ENCODE measurements at places on chromosomes 5 and 9. TPM values are rescaled to one million over a fixed set of nuclear protein-coding genes. Genes with fewer than 3 reads are reported as not detected.
A peak's percentile ranks its signal among the peaks of the same experiment; 100 is the strongest.

PRRT1B gene
- total RNA-seq = not detected

NMUR2 gene
- not detected for total RNA-seq

CRB2 gene
- not detected for total RNA-seq

EGFLAM gene
- total RNA-seq = 0.72 TPM

SOHLH1 gene
- total RNA-seq = 0.71 TPM

PAX5 gene
- total RNA-seq = 0.02 TPM

UQCRQ gene
- 72.5 TPM for total RNA-seq

GRCh38 chr9:26158631-26159150 is 480.4 kb upstream of the TUSC1 start:
- DNase-seq = no peak

DNA sequence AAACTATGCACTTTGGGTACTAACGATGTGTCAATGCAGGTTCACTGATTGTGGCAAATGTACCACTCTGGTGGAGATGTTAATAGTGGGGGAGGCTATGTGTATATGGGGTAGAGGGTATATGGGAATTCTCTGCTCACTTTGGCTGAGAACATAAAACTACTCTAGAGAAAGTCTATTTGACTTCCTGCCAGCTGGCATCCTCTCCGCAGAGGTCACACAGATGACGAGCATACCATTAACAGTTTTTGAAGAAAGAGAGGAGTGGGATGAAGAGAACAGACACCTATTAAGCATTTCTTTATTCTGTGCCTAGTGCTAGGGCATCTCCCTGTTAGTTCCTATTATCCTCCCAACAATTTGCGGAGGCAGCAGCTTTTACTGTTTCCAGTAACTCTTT is 58.4 kb upstream of the TRIM32 start:
- no peak for DNase-seq

GRCh38 chr5:53937467-53937866 is 372.9 kb downstream of the ARL15 start:
- no peak for DNase-seq

DNA sequence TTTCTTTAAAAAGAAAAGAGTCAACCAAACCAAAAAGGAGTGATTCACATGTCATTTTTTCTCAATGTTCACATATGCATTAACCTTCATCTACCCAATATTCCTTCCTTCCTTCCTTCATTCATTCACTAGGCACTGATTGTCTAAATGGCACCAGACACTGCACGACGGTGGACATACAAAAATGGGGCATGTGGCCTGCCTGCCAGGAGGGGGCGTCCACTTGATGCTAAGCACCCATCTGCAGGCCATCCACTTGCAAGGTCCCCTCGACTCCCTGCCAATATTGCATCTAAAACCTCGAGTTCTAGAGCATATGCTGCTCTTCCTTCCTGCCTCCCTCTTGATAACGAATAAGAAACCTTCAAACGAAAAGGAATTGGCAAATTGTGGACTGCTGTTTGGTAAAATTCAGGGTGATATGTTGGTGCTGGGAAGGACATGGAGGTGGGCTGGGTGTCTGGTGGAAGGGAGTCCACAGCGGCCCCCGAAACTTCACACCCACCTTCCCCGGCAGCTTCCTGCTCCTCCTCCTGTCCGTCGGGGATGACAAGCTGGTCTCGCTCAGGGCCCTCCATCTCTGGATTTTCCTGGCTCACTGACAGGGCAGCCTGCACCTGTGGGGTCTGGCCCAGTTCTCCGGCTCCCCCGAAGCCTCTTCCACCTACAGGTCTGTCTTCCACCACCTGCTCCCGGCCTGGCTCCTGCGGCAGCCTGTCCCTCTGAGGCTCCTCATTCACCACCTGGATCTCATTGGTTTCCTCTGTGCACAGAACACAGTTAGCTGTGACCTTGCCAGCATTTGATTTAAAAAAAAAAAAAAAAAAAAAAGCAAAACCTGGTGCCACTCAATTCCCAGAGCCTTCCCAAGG is 64.3 kb downstream of the GOLM1 start:
- DNase-seq = no peak

GRCh38 chr5:15645381-15646160 is 145.6 kb downstream of the FBXL7 start:
- peak; percentile 17 for DNase-seq

GRCh38 chr5:4875942-4876341 is 264.2 kb upstream of the ADAMTS16 start:
- peak; percentile 61 for DNase-seq

DNA sequence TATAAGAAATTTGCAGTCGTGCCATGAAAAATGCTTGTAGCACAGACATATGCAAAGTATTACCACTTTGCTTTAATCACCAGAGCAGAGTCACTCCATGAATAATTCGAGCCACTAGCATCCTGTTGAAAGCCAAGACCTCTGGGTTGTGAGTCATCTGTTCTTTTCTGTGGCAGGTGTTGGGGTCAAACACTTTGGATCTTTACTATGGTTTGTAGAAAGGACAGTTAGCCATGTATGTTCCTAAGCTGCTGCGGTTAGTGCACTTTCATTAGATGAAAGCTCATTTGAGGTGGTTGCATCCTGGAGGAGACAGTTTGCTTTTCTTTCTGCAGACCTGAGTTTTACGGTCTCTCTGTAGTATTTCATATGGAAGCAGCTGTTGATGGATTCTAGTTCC is 223.7 kb downstream of the DMRT2 start:
- DNase-seq = no peak

DNA sequence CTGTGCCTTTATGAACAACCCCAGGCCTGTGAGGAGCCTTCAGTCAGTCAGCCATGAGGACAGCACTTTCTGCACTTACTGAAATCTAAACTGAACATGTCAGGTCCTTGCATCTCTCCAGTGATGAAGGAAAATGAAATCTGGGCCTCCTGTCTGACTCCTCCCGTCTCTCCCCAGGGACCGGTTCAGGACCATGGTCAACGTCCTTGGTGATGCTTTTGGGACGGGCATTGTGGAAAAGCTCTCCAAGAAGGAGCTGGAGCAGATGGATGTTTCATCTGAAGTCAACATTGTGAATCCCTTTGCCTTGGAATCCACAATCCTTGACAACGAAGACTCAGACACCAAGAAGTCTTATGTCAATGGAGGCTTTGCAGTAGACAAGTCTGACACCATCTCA is 77.0 kb upstream of the PLPP6 start:
- no peak for DNase-seq

- DNase-seq = no peak
These were observed 23.5 kb downstream of the FAM163B start for GRCh38 chr9:133585481-133586351.

Data from lower leg skin (tissue), 4 donors.